ENCODE measurements at places on chromosomes 2 and 18.

DNA sequence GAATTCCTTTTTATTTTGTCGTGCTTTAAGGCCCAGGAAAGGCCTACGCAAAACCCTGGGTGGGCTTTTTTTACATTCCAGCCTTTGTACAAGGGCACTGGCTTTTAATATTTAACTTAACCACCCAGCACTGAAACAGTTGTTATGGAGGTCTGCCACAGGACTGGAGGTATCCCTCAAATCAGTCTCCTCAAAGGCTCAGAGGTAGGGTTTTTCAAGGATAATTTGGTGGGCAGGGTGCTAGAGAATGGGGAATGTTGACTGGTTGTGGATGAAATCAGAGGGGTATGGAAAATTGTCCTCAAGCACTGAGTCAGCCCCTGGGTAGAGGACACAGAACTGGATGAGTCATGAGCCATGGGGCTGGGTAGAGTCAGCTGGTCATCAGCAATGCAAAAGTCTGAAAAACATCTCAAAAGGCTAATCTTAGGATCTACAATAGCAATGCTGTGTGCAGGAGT lies 443.1 kb downstream of the THSD7B start:
- DNase-seq = peak; percentile 85

DNA sequence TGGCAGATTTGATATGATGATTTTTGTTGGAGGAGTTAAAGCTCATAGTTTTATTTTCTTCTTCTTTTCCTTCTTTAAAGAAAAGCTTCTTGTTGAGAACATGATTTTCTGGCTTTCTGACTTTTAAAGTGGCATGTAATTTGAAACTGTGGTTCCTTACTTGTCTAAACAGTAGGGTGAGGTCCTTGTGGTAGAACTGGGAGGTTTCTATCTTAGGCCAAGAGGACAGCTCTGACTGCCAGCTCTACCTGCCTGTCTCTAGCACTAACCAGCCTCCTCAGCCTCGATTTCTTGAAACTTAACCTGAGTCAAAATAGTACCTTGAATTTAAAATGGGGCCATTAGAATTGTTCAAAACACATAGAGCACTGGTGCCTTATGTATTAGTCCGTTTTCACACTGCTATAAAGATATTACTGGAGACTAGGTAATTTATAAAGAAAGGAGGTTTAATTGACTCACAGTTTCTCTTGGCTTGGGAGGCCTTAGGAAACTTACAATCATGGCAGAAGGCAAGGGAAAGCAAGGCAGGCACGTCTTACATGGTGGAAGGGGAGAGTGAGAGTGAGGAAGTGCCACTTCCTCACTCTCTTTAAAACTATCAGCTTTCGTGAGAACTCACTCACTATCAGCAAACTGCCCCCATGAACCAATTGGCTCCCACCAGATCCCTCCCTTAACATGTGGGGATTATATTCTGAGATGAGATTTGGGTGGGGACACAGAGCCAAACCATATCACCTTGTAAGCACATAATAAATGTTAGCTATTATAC lies 119.0 kb downstream of the CERS6 start:
- no peak for DNase-seq

GRCh38 chr2:43144263-43144662 lies 82.1 kb downstream of the ZFP36L2 start:
- DNase-seq = no peak

DNA sequence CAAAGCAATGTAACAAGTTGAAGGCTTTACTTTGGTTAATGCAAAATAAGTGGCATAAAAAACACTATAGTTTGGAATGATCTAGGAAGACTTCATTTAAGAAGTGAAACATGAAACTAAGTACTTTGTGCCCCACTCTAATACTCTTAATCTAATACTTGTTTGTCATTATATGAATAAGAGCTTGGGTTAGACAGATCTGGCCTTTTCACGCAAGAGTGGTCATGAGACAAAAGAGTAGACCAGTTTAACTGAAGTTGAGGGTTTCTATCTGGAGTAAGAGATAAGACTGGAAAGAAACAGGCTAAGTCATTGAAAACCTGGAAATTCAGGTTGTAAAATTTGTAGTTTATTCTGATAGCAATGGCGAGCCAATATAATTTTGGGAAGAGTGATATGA lies 2.8 kb downstream of the SLC30A6 start:
- no peak for DNase-seq

GRCh38 chr2:225038231-225038523 lies 4.1 kb downstream of the DOCK10 start:
- no peak for DNase-seq

DNA sequence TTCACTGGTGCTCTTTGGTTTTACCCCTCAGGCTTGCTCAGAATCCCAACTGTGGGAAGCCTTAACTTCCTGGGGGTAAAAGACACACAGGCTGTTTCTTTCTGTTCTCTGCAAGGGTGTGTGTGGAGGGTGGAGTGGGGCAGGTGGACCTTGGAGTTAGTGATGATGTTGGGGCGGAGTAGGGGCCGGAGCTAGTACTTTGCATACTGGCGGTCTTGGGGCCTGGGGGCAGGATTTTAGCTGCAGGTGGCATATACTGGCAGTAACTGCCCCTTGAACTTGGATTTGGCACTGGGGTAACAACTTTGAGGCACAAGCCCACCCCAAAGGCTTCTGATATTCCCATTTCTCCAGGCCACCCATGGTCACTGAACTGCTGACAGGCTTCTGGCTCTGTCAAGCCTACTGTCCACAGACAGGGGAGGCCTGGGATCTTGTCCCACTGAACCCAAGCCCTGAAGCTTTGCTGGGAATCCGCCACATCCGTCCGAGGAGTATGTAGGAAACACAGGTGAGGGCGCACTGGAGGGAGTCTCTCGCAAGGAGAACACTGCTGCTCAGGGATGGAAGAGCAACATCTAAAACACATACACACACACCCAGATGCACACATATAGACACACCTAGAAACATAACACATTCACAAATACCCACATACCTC lies 258.9 kb downstream of the DYSF start:
- no peak for DNase-seq
